ENCODE measurements at places on chromosomes 2 and 18.

DNA sequence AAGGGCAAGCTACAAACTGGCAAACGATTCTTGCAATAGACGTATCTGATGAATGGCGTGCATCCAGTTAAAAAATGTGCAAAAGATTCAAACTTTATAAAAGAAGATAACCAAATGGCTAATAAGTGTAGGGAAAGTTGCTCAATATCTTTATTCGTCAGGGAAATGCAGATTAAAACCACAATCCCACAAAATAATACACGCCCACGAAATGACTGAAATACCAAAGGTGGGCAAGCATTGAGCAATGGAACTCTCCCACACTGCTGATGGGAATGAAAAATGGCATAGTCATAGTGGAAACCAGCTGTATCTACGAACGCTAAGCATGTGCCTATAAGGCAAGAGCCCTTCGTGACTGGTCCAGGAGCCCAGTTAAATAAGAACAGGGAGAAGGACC lies 168.6 kb upstream of the SIX2 start:
- no peak for DNase-seq

GRCh38 chr18:65610939-65611338 lies 139.9 kb upstream of the CDH7 start:
- no peak for DNase-seq

DNA sequence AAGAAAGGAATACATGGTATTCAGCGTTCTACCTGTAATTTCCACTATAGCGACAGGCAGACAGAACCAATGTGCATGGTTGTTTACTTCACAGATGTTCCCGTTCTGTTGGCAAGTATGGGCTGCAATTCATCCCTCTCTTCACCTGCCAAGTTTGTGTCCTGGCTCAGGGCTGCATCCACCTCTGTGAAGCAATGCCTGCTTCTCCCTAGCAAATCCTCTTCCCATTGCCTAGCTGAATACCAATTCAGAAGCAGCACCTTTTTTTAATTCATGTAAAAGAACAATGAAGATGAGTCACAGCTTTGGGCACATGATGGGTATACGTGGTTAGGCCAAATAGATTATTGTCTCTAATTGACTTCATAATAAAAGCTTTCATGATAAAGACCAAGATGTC lies 54.7 kb upstream of the LRATD1 start:
- DNase-seq: no peak

GRCh38 chr2:109349503-109350465 lies 220.8 kb downstream of the SH3RF3 start:
- no peak for DNase-seq

GRCh38 chr2:60347781-60348180 lies 205.7 kb downstream of the BCL11A start:
- DNase-seq: no peak

DNA sequence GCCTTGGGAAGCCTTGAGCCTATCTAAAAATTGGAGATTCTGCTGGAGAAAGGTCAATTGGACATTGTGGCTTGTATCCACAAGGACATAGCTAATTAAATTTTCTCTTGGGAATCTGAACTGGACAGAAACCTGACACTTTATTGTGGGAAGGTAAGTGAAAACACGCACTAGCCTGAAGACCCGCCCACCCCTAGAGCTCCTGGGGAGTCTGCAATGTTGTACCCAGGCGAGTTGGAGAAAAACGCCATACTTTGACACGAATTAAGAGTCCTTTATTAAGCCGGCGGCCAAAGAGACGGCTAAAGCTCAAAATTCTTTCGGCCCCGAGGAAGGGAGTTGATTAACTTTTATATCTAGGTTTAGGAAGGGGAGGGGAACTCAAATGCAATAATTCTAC lies 1.2 kb upstream of the ZNF892 start:
- DNase-seq: no peak

DNA sequence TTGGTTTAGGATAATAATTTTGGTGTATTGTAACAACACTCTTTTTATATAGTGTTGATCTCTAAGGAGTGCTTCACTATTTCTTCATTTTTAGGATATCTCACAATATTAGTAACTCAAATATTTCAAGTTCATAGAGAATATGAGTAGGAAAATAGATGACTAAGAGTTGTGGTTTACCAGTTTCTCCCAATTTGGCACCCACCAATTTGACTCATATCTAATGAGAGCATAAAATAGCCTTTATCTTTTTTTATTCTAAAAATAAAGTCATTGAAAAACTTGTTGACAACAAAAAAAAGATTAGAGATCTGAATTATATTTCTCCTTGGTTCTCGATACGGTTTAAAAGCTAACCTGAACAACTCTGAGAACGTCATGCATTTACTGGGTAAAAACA lies 204.0 kb downstream of the PARD3B start:
- no peak for DNase-seq

GRCh38 chr2:221203856-221204255 lies 368.2 kb downstream of the EPHA4 start:
- no peak for DNase-seq

GRCh38 chr2:226408141-226408540 lies 391.5 kb downstream of the IRS1 start:
- DNase-seq: no peak

GRCh38 chr18:22676423-22676822 lies 256.7 kb upstream of the RBBP8 start:
- no peak for DNase-seq

DNA sequence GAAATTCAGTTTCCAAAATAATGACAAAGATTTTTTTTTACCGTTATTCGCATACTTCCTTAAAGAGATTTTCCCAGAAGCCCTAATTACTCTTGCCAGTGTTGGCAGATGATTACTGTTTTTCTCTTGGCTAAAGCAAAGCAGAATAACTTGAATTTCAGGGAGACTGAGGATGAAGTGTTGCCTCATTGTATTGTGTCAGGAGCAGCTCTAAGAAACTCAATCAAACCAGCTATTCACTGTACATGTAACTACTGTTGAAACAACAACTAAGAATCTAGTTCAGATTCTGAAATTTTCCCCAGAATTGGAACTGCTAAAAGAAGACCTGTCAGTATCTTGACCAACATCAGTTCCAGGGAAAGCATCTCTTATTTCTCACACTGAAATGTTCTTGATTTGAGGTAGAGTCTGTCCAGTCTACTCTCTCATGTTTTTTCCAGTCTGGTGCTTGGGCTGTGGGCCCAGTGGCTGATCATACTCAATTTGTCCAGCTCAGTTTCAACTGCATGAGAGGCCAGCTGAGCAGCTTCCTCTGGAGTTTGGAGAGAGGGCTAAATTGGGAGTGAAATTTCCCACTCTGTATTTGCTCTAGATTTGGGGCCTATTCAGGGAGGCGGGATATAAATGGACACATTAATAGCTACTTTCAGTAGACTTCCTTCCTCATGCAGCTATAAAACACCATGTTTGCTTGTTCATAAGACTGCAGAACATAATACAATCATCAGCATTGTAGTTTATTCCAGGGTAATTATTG lies 78.5 kb downstream of the PPP1R1C start:
- DNase-seq: no peak

Data from NCI-H1417 treated with DMSO at 0.1 percent for 48 hours (cell line).